ENCODE measurements at places on chromosomes 13 and 19.

- DNase-seq: no peak
Measured at GRCh38 chr19:43599635-43600295, 3.4 kb downstream of the ZNF576 start.

DNA sequence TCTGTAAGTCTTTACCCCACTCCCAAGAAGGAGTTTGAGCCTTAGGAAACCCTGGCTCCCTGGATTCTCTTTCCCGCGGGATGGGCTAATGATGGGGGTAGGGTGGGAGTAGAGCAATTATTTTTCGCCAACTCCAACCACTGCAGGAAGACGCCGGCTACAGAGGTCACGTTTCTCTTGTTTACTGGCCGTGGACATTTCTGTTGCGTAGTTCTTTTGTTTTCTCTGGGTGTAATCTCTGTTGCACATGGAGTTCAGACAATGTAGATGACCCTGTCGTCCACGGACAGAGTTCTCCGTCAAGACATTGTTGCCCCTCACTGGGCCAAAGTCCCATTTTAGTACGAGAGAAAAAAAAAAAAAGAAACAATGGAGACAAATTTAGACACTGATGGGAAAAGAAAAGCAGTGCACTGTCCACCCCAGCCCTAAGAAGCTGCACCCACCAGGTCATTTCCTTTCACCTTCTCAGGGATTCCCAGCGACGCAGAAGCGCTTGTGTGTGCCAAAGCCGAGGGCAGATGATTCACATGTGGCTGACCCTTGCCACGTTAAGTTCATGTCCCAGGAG lies 133.9 kb upstream of the ARGLU1 start:
- DNase-seq: no peak

DNA sequence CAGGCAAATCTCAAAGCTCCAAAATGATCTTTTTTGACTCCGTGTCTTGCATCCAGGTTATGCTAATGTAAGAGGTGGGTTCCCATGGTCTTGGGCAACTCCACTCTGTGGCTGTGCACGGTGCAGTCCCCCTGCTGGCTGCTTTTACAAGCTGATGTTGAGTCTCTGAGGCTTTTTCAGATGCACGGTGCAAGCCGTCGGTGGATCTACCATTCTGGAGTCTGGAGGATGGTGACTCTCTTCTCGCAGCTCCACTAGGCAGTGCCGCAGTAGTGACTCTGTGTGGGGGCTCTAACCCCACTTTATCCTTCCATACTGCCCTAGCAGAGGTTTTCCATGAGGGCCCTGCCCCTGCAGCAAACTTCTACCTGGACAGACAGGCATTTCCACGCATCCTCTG lies 266.8 kb upstream of the GPC6 start:
- DNase-seq: no peak

DNA sequence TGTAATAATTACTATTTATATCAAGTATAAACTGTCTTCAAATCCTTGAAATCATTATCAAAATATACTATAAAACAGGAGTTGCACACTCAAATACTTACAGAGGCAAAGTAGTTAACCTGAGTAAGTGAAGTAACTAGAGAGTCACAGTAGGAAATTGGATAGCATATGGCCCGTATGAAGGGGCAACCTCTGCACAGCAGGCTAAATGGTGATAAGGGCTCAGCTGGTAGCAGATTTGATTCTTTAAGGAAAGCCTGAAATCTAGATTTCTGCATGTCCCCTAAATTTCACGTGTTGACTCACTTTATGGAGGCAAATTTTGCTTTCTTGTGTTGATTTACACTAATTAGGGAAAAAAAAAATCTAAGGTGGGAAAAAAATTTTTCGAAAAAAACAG lies 46.4 kb downstream of the STOML3 start:
- DNase-seq: no peak

- no peak for DNase-seq
Measured at GRCh38 chr13:40159736-40160135, 504.3 kb downstream of the COG6 start.

GRCh38 chr19:46296722-46297461 lies at the start of gene HIF3A:
HIF3A (plus strand) TSS chr19:46297042; CDS start chr19:46297077, 35 bp downstream.
- no peak for DNase-seq

DNA sequence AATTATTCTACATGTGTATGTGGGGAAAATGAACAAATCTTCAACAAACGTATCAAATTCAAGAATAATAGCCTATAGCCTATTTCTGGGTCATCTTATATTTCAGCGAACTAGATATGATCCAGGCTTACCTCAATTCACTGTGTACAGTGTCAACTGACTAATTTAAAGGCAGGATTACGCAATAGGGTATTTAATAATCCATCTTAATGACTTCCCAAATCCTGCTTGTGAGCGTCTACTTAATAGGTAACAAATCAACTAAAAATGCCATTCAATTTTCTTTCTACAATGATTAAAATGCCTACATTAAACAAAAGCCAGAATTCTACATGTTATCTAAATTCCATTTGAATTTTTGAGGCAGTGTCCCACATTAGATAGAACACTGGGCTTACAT lies 67.0 kb downstream of the USP12 start:
- no peak for DNase-seq

DNA sequence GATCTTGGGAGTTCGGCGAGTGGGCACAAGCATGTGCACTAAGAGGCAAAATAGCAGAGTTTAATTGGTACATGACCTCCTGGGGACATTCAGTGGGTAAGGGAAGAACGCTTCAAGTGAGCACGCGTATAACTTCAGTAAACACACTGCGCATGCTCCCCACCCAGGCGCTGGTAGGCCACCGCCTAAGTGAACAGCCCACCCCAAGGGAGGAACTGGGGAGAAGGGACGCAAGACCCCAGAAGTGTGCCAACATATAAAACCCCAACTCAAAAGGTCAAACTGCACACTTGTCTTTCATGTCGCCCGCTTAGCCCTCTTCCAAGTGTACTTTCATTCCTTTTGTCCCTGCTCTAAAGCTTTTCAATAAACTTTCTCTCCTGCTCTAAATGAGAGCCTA lies 10.5 kb upstream of the NTN5 start:
- DNase-seq: peak; percentile 53

DNA sequence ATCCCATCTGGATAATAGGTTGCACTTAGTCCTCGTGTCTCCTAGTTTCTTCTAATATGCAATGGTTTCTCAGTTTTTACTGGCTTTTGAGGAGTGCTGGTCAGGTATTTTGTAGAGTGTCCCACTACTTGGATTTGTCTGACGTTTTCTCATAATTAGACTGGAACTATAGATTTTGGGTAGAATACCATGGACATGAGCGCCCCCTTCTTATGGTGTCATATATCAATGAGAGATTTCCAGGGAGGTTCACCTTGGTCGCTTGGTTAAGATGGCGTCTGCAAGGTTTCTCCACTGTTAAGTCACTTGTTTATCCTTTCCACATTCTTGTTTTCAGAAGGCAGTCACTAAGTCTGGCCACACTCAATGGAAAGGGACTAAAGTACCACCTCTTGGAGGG lies 6.7 kb downstream of the SOHLH2 start:
- no peak for DNase-seq

DNA sequence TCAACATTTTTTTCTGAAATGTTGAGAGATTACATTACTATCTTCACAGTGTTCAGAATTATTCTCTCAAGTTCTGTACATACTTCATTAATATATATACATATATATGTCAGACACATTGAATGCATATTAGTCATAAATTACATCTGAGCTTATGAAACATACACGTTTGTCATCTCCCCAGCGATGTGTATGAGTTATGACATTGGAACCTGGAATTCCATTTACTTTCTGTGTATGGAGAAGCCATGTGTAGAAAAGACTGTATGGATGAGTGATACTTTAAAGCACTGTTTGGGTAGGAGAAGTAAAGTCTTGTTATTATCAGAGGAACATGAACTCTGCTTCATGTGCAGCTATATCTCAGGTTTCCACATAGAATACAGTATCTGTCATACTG lies 167.2 kb downstream of the FGF14 start:
- DNase-seq: no peak

DNA sequence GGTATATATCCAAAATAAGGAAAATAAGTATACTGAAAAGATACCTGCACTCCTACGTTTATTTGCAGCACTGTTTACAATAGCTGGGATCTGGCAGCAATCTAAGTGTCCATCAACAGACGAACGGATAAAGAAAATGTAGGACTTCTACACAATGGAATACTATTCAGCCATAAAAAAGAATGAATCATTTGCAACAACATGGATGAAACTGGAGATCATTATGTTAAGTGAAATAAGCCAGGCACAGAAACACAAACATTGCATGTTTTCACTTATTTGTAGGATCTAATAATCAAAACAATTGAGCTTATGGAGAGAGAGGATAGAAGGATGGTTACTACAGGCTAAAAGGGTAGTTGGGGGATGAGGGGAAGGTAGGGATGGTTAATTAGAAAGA lies 494.0 kb downstream of the UQCRFS1 start:
- DNase-seq: no peak

DNA sequence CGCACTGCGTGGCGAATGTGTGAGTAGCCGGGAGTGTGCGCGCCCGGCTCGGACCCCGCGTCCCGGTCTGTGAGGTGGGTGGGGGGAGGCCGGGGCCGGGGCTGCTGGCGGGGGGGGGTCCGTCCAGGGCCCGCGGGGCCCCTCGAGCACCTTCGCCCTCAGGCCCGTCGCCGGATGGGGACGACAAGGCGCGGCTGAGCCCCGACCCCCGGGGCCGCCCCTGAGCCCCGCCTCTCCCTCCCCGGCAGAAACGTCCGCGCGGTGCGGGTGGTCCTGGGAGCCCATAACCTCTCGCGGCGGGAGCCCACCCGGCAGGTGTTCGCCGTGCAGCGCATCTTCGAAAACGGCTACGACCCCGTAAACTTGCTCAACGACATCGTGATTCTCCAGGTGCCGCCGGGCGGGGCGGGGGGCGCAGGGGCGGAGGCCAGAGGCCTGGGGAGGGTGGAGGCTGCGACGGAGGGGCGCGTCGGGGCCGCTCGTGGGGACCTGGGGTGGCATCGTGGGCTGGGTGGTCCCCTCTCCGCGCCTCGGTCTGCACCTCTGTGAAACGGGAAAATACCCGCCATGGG lies 997 bp downstream of the ELANE start:
- no peak for DNase-seq

GRCh38 chr19:18117364-18117691 lies 19.8 kb downstream of the MAST3 start:
- no peak for DNase-seq

GRCh38 chr13:66933994-66934393 lies 296.1 kb downstream of the PCDH9 start:
- DNase-seq: no peak

GRCh38 chr13:21834521-21834920 lies 163.6 kb downstream of the FGF9 start:
- DNase-seq: no peak

GRCh38 chr13:47459512-47459911 lies 541.6 kb downstream of the SUCLA2 start:
- no peak for DNase-seq

DNA sequence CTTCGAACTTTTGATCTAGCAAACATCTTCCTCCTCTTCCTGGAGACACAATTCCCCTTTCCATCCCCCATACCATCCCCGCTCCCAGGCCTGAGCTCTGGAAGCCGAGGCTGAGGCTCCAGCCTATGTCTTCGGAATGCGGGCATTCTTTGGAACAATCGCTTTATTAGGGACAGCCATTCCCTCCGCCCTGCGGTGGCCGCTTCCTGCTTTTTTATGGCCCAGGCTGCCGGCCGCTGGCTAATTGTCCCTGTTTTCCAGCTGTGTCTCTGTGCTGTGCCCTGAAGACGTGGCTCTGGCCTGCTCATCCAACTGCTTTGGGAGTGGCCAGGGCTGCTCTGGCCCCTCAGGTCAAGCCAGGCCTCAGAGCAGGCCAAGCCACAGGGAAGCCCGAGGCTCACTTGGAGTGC lies 2.1 kb upstream of the CDX2 start:
- DNase-seq: no peak

- no peak for DNase-seq
Measured at GRCh38 chr13:26378116-26378515, 124.2 kb downstream of the CDK8 start.

DNA sequence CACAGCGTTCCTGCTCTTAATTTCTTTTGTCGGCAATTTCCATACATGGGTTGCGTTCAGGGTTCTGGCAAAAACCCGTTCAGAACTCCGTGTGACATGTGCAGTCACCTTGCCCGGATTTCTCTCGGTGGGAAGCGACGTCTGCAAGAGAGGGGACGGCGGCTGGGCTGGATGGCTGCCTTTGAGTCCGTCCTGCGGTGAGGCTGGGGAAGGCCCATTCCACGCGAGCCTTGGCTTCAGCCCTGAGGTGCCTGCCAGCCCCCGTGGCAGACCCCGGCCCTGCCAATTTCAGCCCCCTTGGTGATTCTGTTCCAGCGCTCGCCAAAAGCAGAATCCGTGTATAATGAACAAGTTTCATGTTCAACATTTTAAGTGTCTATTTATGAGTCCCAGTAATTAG lies 72.6 kb upstream of the TSHZ3 start:
- no peak for DNase-seq

DNA sequence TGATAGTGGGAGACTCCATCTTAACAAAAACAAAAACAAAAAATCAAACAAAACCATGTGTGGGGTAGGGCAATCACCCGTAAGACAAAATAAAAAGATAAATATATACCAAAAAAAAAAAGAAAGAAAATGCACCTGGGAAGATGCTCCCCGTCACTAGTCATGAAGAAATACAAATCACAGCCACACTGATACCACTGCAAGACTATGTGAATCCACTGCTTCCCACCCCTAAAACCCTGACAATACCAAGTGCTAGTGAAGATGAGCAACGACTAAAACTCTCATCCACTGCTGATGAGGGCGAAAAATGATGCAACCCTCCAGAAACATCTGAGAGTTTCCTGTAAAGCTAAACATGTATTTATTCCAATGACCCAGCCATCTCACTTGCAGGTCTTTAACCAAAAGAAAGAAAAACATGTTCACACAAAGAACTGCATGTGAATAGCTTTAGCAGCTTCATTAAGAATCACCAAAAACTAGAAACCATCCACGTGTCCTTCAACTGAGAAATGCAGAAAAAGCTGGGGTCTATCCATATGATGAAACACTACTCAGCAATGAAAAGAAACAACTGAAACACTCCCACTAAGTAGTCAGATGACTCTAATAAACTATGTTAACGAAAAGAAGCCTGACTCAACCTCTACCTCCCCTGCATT lies 31.7 kb downstream of the BRD4 start:
- no peak for DNase-seq

DNA sequence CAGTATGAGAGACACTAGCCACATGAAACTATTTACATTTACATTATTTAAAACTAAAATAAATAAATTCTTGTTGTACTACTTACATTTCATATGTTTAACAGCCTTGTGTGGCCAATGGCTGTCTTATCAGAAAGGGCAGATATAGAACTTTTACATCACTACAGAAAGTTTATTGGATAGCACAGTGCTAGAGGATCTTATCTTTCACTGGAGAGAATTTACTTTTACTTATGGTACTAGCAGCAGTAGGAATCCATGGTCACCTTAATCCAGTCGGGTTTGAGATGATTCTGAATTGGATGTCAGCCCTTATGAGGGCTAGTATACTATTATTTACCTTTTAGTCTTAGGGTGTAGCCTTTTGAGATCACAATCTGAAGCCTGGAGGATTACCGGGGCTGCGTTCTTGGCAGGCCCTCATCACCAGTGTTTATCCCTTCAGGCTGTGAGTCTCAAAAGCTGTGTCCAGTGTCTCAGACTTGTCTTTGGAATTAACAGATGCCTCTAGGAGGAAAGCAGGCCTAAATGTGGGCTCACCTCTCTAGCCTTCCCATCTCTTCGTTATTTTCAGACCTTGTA lies 21.7 kb downstream of the IFT88 start:
- DNase-seq: no peak

- no peak for DNase-seq
Measured at GRCh38 chr19:31648347-31648746, 299.1 kb upstream of the TSHZ3 start.

GRCh38 chr13:20550799-20551198 lies 16.2 kb upstream of the IFT88 start:
- DNase-seq: no peak

GRCh38 chr13:42777467-42777866 lies 3.9 kb upstream of the FAM216B start:
- no peak for DNase-seq
